ENCODE measurements at places on chromosomes 4 and X. TPM values are rescaled to one million over a fixed set of nuclear protein-coding genes. Genes with fewer than 3 reads are reported as not detected.

TRIM2 gene
- total RNA-seq, result 5.1 TPM

DNA sequence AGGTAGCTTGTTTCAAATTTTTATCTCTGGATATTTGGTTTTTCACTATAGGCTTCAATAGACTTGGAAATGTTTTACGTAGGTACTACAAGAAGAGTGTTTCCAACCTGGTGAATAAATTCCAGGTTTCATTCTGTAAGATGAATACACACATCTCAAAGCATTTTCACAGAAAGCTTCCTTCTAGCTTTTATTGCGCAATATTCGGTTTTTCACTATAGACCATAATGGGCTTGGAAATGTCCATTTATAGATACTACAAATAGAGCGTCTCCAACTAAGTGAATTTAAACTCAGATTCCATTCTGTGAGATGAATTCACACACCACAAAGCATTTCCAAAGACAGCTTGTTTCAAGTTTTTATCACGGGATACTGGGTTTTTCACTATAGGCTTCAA, 857.7 kb upstream of the HS3ST1 start:
- DNase-seq, result no peak

SLC2A9 gene
- 1.1 TPM for total RNA-seq

GRCh38 chr4:148243837-148244236, 198.4 kb downstream of the NR3C2 start:
- no peak for DNase-seq

DNA sequence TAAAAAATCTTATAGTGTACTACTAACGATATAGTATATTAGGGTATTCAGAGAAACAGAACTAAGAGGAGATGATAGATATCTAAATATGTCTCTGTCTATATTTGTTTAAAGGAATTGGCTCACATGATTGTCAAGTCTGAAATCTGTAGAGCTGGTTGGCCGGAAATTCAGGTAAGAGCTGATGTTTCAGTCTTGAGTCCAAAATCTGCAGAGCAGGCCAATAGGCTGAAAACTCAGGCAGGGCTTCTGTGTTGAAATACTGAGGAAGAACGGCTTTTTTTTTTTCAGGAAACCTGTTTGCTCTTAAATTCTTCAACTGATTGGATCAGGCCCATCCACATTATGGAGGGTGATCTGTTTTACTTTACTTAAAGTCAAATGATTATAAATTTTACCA, 31.7 kb downstream of the PGRMC2 start:
- DNase-seq, result no peak

- no peak for DNase-seq
Observed at GRCh38 chr4:7759635-7760034, 180.0 kb downstream of the AFAP1 start.

- no peak for DNase-seq
Observed at GRCh38 chr4:115370012-115370411, 256.6 kb upstream of the NDST4 start.

- no peak for DNase-seq
Observed at GRCh38 chrX:145729635-145730034, 88.0 kb upstream of the SLITRK2 start.

DNA sequence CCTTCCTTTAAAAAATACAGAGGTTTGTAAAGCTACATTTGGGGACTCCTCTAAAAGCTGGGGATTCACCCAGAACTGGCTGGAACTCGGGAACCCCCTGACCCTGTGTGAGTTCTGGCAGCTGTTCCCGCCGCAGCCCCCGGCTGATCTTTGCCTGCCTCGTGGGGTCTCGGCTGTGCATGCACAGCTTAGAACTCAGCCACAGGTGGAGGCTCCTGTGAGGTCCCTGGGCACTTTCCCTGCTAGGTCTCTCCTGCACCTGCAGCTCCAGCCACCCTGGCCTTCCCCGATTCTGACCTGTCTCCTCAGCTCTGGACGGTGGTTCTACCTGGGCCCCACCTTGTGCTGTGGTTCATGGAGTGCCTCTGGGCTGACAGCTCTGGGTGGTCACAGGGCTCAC, 48.6 kb upstream of the HGFAC start:
- no peak for DNase-seq

PDCL2 gene
- not detected for total RNA-seq

- DNase-seq, result no peak
Observed at GRCh38 chr4:145290955-145291354, 110.6 kb upstream of the OTUD4 start.

DNA sequence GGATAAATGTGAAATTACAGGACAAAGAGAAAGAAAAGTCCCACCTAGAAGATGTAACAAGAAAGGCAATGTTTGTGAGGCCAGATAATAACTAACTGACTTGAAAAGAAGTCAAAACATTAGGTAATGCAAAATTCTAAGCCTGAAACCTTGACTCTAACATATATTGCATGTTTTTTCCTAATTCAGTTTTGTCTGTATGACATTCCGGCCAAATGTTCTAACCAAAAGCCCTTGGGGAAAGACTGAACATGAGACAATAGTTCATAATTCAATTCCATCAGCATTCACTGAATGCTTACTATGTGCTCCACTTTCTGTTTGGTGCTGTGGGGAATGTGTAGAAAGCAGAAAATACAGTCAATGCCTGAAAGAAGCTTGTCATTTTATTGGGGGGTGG, 84.8 kb upstream of the PLAC1 start:
- DNase-seq, result no peak

COX7B gene
- total RNA-seq, result 235 TPM

TRMT44 gene
- 29.3 TPM for total RNA-seq

ARHGAP36 gene
- not detected for total RNA-seq
